Effector CD4-positive, alpha-beta T cell (primary cell): ENCODE measurements at places on chromosomes 13 and 19.

GRCh38 chr19:55383279-55384130 lies 587 bp downstream of the TMEM238 start:
- DNase-seq, result no peak

- no peak for DNase-seq
Measured at GRCh38 chr13:32159137-32159869, 127.7 kb downstream of the FRY start.

GRCh38 chr19:39352381-39353255 lies 10.4 kb downstream of the SAMD4B start:
- DNase-seq, result no peak

DNA sequence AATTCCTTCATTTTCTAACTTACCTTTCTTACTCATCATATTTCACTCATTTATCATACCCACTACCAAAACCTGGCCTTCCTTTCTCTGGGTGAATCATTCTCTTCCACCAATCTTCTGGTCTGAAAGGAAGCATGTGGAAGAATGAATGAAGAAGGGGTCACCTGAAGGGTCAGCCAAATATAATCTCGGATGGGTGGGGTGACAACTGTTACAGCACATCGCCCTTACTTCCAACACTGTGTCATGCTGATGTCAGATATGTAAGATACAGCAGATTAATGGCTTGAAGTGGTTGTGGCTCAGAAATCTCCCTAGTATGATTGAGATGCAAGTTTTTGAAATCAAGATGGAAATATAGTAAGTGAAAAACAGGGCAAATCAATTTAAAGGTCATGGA lies 401.7 kb upstream of the HTR2A start:
- DNase-seq, result no peak

DNA sequence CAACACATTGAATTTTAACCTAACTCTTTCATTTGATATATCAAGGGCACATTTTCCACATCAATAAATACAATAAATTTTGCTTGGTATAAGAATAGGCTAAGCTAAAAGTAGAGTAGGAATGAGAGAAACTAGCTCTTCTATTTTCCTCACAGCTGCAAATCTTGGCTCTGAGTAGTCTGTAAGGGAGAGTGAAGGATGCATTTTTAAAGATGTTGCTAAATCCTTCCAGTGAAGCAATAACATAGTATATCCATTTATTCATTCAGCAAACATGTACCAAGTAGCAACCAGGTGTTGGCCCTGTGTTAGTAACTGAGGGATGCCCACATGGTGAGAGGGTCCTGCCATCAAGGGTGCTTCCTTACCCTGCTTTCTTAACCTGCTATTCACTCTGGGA lies 799.9 kb downstream of the PCDH9 start:
- DNase-seq, result no peak

- no peak for DNase-seq
Measured at GRCh38 chr19:44824761-44825160, 15.9 kb downstream of the BCAM start.

DNA sequence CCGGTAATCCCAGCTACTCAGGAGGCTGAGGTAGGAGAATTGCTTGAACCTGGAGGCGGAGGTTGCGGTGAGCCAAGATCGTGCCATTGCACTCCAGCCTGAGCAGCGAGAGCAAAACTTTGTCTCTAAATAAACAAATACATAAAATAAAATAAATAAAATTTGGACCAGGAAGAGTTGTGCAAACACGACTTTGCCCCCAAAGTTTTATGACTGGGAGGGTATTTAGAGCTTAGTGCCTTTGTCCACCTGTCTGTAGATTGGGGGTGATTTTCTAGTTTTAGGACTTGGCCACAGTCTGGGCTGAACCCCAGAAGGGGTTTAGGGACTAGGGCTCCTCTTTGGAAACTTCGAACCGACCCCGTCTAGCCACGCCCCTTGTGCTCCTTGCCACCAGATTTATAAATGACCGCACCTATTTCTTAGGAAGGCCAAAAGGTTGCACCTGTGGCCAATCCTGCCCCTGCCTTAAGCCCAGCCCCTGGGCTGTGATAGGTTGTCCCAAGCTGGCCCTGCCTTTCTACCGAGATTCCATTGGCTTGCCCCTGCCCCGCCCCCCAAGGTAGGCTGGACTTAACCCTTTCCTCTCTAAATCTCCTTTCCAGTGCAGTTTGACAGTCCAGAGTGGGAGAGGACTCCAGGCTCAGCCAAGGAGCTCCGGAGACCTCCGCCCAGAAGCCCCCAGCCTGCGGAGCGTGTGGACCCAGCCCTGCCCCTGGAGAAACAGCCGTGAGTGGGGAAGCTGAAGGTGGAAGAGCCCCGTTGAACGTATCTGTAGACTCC lies 5.3 kb downstream of the SHD start:
- DNase-seq, result no peak

- DNase-seq, result no peak
Measured at GRCh38 chr13:110413676-110414040, 106.6 kb downstream of the COL4A2 start.

DNA sequence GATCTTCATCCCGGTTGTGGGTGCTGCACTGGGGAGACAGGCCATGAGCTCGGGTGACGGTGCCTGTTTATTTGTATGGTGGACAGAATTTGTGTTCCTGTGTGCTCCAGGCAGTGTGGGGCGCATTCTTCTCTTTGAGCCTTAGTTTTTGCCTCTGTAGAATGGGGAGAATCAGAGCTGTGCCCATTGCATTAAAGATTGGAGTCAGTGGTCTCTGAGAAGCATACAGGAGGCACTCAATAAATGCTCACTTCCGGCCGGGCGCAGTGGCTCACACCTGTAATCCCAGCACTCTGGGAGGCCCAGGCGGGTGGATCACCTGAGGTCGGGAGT lies 23.0 kb downstream of the NFIC start:
- no peak for DNase-seq

- no peak for DNase-seq
Measured at GRCh38 chr13:51218626-51219025, 3.6 kb upstream of the FAM124A start.

- DNase-seq, result no peak
Measured at GRCh38 chr13:112078879-112079531, 12.1 kb downstream of the SOX1 start.

DNA sequence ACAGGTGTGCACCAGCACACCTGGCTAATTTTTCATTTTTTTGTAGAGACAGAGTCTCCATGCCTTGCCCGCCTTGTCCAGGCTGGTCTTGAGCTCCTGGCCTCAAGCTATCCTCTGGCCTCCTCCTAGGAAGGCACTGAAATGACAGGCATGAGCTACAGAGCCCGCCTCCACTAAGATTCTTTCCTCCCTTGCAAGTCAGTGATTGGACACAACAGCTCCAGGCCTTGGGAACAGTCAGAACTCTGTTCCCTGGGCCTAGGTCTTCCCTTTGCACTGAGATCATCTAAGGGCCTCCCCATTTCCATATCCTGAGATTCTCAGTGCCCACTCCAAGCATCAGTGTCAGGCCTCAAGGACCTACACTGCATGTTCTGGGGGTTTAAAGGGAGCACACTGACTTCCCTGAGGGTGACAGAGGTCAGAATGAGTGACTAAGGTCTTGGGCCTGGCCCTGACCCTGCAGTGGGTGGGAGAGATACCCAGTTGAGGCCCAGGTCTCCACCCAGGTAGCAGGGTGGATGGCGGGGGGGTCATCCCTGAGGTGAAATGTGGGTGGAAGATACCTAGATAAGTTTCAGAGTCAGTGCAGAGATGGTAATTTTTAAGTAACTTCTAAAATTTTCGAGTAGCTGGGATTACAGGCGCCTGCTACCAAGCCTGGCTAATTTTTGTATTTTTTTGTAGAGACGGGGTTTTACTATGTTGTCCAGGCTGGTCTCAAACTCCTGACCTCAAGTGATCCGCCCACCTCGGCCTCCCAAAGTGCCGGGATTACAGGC lies 17.3 kb upstream of the ERCC1 start:
- no peak for DNase-seq

DNA sequence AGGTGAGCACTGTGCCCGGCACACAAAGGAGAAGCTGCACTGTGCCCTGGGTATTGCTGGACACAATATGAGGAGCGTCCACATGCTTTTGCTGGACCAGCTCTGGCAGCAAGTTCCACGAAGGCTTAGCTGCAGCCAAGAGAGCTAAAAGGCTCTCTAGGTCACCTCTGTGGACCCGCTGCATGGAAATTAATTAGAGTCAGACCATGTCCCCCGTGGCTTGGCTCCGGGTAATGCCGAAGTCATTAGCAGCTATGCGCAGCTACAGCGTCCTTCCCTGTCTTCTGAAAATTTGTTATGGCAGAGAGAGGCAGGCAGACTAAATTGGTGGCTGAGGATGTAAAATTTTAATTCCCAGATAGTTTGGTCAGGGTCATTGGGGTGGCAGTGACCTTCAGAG lies 271.5 kb downstream of the SLC7A1 start:
- DNase-seq, result no peak

- DNase-seq, result no peak
Measured at GRCh38 chr19:4570916-4571304, 11.4 kb upstream of the SEMA6B start.

DNA sequence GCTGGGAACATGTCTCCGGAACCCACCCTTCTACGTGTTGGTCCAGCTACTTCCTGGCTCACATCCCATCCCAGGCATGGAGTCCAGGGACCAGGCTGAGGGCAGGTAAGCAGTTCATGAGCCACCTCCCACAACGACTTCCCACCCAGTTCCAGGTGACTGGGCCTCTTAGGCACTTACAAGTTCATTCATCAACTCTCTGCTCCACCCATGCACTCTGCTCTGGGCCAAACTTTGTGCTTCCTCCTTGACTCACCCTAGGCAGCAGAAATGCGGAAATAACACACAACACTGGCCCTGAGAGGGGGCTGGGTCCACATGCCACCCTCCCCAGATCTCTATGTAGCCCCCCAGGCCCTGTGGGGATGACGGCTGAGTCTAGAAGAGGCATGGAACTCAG lies 20.5 kb downstream of the IQCN start:
- DNase-seq, result no peak

GRCh38 chr13:89401264-89401675 lies 1730.1 kb downstream of the SLITRK5 start:
- DNase-seq, result no peak

DNA sequence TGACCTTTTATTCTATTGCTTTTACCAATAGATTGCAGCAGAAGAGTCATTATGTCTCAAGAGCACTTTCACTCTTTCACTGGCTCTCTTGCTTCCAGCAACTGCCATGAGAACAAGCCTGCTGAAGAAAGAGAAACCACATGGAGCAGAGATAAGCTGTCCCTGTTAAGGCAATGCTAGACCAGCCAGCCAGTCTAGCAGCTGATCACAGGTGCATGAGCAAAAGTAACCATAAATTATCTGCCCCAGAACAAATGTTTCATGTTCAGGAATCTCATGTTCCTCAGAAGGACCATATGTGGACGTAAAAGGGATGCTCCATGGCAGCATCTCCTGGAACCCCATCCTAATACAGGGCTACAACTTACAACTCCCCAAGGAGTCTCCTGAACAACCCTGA lies 20.4 kb upstream of the DCLK1 start:
- DNase-seq, result no peak

- no peak for DNase-seq
Measured at GRCh38 chr13:94182185-94182761, 297.2 kb downstream of the DCT start.

DNA sequence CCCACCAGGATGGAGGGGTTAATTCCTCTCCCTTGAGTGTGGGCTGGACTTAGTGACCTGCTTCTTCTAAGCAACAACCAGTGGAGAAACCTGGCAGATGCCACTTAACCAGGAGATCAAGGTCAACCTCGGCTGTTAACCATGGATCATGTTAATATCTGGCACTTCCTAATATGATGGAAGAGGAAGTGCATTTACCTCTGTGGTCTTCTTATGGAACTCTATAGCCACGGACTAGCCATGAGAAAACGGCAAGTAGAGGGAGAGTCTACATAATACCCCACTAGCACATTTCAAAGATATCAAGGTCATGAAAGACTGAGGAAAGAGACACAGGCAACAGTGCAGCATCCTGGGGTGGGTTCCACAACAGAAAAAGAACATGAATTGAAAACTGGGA lies 31.4 kb downstream of the MLLT1 start:
- DNase-seq, result no peak

DNA sequence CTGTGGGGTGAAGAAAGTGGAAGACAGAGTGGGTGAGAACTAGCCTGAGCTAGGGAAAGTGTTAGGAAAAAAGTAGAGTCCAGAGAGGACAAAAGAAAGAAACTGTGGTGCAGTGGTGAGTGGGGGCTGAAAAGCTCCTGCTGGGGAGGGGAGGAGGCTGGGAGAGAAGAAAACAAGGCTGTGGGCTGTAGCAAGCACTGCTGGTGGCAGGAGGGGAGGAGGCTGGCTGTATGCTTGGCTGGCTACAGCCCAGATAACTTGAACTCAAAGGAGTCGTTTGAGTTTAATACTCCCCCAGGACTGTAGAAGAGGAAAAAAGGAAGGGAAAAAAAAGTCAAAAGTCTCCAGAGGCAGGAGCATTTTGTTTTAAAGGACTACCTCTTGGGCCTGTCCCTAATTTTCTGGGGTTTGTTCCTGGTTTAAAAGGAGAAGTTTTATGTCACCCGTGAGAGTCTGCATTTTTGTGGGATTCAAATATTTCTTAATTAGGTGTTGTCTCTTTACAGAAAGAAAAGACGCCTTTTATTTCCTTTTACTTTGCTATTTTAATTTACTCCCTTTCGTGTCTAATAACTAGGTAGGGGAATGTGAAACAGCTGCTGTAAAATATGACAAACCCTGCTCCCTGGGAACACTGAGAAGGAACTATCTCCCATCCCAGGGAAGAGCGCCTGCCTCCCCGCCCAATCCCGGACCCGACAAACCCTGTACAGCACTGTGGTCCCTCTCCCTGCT lies 21.7 kb downstream of the ZIC5 start:
- DNase-seq, result no peak

DNA sequence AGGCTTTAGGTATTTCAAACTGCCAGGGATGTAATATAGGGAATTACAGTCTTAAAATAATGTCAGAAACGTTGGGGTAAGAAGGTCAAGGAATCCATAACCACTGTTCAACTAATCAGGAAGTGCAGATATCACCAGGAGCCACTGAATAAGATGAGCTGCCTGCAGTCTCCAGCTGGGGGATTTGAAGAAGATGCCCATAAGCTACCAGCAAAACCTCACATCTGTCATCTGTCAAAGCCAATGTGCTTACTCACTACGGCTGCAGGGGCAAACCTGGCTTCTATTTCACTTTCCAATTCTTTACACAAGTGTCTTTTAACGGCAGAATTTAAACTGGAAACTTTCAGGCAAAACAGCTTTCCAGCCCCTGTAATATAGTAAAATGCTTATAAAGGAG lies 1410.1 kb upstream of the ATXN8OS start:
- DNase-seq, result no peak

GRCh38 chr19:5536337-5536894 lies 31.3 kb downstream of the TINCR start:
- DNase-seq, result no peak
